ENCODE measurements at places on chromosomes 2 and 18.

DNA sequence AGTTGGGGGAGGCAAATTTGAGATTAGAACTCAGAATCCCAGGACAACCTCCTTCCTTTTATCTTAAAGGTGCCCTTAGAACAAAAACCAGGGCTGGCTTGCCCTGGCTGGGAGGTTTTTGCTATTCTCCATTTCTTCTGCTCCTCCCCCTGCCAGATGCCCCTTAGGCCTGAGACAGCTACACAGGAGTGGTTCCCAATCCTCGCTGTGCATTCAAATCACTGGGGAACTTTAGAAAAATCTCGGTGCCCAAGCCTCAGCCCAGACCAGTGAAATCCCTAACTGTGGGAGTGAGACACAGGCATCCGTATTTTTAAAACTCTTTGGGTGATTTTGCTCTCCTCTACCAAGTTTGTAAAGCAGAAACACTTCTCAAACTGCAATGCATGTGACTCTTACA is 38.8 kb downstream of the LBH start:
- DNase-seq = no peak

DNA sequence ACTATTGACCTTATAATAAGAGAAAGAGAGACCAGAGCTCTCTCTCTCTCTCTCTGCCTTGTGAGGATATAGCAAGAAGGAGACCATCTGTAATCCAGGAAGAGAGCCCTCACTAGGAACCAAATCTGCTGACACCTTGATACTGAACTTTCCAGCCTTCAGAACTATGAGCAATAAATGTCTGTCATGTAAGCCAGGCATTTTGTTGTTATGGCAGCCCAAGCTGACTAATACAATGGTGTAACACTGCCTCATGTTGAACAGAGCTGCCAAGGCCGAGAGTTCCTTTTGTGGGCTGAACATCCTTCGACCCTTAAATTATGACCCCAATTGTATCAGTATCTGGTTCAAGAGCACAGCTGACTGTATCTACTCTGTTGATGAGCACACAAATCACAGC is 108.0 kb downstream of the LRRC30 start:
- DNase-seq = no peak

DNA sequence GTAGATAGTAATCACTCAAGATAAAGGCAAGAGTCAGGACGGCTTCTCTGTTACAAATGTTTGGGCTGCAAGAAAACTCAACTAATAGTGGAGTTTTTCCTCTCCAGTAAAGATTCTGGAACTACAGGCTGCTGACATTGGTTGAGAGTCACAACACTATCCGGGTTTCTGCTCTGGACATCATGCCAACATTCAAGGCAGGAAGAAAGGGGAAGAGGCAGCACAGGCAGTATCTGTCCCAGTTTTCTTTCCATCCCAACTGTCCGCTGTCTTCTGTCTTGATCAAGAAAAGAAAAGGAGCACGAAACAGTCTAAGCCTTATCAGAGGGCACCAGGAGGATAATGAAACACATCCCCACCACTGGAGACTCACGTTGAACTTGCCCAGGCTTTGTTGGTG is 132.1 kb downstream of the MAIP1 start:
- DNase-seq = no peak

DNA sequence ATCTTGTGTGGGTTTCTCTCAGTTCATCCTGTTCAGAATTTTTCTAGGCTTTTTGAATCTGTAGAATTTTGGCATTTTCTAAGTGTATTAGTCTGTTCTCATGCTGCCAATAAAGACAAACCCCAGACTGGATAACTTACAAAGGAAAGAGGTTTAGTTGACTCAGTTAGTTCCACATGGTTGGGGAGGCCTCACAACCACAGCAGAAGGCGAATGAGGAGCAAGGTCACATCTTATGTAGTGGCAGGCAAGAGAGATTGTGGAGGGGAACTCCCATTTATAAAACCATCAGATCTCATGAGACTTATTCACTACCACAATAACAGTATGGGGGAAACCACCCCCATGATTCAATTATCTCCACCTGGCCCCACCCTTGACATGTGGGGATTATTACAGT is 199.2 kb downstream of the ST6GAL2 start:
- no peak for DNase-seq

GRCh38 chr2:134468776-134469175 is 214.9 kb downstream of the MGAT5 start:
- no peak for DNase-seq

DNA sequence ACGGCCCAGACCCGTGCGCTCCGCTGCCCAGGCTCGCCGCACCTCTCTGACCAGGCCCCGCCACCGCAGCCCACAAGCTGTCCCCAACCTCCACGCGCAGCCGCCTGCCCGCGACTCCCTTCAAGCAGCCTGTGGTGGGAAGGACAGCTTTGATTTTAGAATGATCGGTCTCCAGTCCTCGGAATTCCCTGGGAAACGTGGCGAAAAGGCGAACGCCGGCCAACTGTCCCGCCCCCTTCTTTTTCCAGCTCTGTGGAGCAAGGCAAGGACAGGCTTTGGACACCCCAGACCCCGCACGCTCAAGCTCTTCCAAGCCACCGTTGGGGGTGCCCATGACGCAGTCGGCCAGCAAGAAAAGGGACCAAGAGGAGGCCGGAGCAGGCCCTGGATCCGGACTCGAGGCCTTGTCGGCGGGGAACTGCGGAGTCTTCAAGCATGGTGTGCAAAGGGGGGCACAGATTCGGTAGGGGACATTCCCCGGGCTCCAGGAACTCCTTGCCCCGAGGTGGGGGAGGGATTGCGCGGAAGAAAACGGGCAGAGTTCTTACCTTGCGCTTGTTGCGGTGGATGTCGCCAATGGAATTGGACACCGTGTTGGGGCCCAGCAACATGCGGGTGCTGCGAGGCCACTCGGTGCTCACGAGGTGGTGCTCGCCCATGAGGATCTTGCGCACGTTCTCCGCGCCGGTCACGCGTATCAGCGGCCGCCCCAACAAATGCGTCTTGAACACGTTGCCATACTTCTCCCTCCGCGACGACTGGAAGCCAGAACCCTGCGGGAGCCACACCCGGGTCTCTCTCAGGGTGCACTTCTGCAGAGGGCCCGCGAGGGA is 4.0 kb downstream of the CYP26B1 start:
- DNase-seq = no peak

DNA sequence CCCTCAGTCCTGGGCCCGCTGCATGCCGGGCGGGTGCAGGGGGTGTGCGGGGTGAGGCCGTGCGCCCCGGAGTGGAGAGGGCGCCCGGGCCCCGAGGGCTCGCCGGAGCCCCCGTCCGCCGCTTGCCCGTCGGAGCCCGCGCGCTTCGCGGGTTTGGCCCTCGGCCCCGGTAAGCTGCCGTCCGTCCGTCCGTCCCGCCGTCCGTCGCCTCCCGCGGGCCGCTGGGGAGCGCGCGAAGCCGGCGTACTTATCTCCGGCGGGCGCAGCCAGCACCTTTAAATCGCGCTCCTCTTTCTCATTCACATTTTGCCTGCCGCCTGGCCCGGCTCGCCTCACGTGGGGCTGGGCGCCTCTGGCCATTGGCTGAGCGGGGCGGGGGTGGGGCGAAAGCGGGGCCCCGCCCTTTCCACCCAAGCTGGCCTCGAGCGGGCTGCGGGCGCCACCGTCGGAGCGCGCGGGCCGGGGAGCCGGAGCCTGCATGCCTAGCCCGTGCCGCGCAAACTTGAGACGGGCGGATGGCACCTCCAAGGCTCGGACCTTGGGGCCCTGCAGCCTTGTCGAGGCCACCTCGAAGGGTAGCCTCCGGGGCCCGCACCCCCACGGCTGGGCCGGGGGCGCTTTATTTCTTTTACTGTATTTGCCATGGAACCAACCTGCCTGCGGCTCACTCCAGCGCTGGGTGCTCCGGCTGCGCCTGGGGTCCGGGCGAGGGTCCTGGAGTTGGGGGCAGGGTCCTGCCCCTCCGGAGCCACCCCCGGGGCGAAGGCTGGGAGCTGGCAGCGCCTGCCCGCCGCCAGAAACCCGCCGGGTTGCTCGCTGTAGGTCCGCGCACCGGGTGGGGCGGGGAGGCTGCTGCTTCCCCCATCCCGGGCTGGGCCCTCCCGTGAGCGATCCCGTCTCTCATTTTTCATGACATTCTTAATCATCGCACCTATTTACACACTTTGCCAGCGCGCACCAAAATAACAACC is at the start of gene GBX2:
Gene GBX2 (minus strand): TSS at position 277 of the 971 bp plus-strand sequence. CDS start 415 bp downstream, outside the sequence.
- peak; percentile 69 for DNase-seq

GRCh38 chr18:58044370-58045241 is 580 bp downstream of the NEDD4L start:
- peak; percentile 4 for DNase-seq

Data from NCI-H1694 treated with DMSO at 0.1 percent for 48 hours (cell line).